ENCODE measurements at places on chromosomes 3 and 15.

- no peak for DNase-seq
Measured at GRCh38 chr3:33146791-33147445, 33.1 kb downstream of the CRTAP start.

DNA sequence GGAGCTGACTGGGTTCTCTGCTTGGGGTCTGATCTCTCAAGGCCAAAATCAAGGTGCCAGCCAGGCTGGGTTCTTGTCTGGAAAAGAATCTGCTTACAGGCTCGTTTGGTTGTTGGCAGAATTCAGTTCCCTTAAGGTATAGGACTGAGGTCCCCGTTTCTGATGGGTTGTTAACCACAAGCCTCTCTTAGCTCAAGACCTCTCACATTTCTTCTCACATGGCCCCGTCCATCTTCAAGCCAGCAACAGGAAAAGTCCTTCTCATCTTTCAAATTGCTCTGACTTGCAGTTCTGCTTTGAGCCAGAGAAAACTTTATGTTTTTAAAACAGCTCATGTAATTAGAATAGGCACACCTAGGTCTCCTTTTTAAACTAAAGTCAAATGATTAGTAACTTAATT is 20.4 kb downstream of the UACA start:
- DNase-seq = no peak

DNA sequence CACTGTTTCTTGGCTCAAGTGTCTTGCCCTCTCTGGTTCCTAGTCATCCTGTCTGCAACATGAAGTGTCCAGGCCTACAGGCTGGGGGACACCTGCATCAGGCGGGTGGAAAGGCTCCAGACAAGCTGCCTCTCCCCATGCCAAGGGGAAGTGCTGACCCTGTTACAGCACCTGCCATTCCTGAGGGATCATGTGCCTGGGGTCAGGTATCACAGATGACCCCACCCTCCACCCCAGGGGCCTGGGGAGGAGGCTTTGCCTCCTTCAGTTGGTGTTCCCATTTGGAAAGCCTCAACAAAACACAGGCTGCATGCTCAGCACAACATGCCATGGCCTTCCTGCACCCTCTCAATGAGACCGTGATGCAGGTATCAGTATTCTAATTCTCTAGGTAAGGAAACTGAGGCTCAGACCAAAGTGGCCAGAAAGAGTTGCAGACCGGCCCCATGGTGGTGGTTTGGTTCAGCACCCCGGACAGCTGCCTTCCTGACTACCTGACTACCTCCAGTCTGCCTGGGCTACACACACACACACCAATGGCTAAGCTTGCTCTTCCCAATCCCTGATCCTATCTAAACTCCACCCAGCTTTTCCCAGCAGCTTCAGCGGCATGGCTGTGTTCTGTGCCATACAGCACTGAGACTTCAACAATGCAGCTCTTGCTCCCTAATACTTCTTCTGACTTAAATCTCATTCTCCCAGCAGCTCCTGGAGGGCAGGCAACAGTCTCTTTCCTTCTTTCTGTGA is 69.7 kb upstream of the LINGO1 start:
- DNase-seq = no peak

DNA sequence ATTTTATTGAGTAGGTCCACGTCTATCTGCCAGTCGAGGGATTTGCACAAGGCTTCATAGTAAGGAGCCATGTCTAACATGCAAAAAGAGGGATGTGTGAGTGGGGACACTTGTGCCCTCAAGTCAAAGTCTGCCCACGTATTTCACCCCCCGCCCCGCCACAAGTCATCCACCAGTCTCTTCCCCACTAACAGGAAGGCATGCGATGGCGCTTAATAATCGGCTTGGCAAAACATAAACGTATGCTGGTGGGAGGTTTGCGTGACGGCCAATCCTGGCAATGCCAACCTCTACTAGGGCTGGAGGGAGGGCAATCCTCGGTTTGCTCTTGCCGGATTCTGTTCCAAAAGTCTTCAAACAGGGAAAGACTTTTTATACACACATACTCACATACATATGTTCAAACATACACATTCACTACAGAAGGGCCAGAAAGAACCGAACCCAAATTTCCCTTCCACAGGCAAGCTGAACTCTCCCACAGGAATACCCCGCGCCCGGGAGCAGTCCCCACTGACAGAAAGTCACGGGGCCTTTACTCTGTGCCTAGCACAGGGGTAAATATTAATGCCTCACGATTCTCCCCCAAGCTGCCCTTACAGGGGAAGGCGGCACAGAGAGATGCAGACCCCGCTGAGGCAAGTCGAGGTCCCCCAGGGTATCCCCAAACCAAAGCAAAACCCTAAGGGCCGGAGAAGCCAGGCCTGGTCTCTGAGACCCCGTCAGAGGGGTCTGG is 675 bp downstream of the PSMD6 start:
- DNase-seq = no peak

- no peak for DNase-seq
Measured at GRCh38 chr3:125123451-125124305, 67.9 kb upstream of the HEG1 start.

- no peak for DNase-seq
Measured at GRCh38 chr3:187264021-187264420, 27.5 kb downstream of the MASP1 start.

- no peak for DNase-seq
Measured at GRCh38 chr3:128395500-128396162, 71.1 kb downstream of the DNAJB8 start.

DNA sequence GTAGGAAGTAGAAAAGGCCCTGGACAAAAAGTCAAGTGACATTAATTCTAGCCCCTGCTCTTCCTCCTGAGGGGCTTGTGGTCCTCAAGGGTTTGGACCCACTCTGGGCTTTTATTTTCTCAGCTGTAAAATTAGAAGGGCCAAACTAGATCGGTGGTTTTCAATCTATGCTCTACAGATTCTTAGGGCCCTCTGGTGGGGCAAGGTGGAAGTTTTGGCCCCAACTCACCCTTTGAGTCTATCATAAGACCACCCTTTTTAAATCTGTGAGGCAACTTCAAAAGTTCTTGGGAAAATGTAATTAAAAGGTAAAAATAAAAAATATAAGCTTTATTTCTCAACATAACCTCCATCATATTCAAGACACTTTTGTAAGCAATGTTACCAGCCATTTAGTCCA is 25.6 kb upstream of the CFAP161 start:
- DNase-seq = no peak

DNA sequence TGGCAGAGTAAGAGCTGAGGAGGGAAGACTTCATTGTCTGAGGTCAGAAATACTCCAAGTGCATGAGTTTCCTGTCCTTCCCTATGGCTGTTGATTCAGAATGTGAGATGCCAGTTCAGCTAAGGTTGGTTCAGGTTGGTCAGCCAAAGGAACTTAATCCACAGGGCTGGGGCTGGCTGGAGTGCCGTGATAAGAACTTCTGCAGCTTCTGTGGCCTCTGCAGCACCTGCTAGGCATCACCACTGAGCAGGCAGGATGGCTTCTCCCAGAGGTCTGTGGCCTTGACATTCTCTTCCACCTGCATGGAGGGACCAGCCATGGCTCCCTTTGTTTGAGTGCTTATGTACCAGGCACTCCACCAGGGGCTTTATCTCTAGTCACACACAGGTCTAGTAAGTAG is 109.5 kb upstream of the PLXNA1 start:
- DNase-seq = no peak

- DNase-seq = no peak
Measured at GRCh38 chr3:158768361-158768787, 33.5 kb upstream of the MFSD1 start.

DNA sequence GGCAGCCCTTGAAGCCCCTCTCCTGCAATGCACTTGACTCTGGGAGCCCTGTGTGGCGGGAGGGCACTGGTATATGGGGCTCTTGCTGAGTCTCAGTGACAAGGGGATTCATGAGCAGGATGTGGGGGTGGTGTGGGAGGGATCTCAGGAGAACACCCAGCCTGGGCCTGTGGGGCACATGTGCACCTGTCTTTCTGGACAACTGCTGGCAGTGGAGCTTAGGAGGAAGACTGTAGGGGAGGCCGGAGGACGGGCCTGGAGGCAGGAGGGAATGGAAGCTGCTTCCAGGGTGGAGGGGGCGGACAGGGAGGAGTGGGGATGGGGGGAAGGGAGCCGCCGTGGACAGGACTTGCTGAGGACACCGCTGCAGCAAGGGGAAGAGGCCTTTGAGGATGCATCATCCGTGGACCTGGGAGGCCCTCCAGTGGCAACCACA is 10.8 kb upstream of the SNRPA1 start:
- no peak for DNase-seq

- no peak for DNase-seq
Measured at GRCh38 chr15:69143756-69144436, 16.5 kb upstream of the GLCE start.

GRCh38 chr3:169215461-169216352 is 447.8 kb downstream of the MECOM start:
- DNase-seq = no peak

DNA sequence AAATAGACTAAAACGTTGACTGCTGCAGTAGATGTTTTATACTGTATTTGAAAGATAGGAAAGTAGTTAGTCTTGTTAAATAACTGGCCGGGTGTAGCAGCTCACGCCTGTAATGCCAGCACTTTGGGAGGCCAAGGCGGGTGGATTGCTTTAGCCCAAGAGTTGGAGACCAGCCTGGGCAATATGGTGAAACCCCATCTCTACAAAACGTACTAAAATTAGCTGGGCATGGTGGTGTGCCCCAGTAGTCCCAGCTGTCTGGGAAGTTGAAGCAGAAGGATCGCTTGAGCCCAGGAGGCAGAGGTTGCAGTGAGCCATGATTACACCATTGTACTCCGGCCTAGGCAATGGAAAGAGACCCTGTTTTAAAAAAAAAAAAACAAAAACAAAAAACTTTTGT is 60.5 kb upstream of the ULK4 start:
- DNase-seq = no peak

DNA sequence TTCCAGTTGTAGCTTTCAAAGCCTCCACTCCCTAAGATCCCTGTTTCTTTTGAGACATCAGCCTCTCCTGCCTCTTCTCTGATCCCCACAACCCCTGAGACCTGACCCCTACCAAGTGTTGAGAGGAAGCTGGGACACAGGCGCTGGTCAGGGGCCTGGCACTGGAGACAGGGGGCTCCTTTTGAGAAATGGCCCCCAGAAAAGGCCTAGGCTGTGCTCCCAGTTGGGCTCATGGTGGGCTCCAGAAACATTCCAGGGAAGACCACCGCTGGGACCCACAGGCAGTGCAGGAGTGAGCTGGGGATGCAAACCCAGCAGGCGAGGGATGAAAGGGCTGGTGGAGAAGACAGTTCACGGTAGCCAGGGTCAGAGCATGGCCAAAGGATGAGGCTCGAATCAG is 16.6 kb downstream of the SSUH2 start:
- no peak for DNase-seq

GRCh38 chr15:83300826-83301225 is 16.4 kb upstream of the BNC1 start:
- DNase-seq = no peak

- DNase-seq = no peak
Measured at GRCh38 chr15:100973351-100974111, 54.4 kb downstream of the LRRK1 start.

DNA sequence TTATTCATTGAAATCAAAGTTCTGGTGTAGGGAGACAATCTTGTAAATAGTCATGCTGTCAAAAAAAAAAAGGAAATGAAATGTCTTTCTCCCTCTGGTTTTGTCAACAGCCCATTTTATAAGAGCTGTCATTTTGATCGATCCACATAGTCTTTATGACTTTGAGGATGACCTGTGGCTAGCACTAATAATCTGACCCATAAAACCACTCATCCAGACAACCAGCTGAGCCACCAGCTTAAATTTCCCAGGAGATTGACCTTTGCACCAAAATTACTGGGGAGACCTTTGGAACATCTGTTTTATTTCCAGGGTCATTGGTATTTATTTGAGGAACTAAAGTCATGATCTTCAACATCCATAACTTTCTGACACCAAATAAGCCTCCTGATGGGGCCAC is 98.5 kb upstream of the MME start:
- no peak for DNase-seq

- DNase-seq = no peak
Measured at GRCh38 chr15:23687143-23687470, at the start of gene NDN. NDN (minus strand) TSS chr15:23687305; CDS start chr15:23687217, 88 bp downstream.

- DNase-seq = no peak
Measured at GRCh38 chr3:14150491-14151230, 25.8 kb downstream of the TMEM43 start.

- DNase-seq = no peak
Measured at GRCh38 chr3:125443923-125444322, 68.8 kb upstream of the ZNF148 start.

DNA sequence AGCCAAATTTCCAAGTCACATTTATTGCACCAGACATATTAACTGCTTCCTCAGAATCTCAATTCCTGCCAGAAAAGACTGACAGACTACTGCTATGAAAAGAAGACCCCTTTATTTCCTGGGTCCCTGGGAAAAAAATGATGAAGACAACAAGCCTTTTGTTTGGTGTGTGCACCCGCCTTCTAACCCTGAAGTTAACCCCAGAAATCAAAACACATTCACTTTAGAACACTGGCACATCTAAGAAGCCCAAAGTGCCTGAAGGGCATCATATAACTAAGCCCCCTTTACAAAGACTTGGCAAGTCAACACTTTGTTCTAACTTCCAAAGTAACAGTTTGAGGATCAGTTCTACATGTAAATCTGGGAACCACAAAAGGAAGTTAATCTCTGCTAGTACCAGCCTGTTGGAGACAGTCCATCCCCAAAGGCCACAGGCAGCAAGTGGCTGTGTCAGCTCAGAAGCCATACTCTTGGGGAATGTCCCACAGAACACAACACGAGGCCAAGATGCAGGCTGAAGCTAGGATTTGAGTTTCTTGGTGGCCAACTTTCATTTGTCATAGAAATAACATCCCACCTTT is 16.3 kb upstream of the ATP1B3 start:
- DNase-seq = no peak

- no peak for DNase-seq
Measured at GRCh38 chr3:61664105-61664482, 102.7 kb downstream of the PTPRG start.

- no peak for DNase-seq
Measured at GRCh38 chr15:61133361-61133760, 95.7 kb downstream of the RORA start.

DNA sequence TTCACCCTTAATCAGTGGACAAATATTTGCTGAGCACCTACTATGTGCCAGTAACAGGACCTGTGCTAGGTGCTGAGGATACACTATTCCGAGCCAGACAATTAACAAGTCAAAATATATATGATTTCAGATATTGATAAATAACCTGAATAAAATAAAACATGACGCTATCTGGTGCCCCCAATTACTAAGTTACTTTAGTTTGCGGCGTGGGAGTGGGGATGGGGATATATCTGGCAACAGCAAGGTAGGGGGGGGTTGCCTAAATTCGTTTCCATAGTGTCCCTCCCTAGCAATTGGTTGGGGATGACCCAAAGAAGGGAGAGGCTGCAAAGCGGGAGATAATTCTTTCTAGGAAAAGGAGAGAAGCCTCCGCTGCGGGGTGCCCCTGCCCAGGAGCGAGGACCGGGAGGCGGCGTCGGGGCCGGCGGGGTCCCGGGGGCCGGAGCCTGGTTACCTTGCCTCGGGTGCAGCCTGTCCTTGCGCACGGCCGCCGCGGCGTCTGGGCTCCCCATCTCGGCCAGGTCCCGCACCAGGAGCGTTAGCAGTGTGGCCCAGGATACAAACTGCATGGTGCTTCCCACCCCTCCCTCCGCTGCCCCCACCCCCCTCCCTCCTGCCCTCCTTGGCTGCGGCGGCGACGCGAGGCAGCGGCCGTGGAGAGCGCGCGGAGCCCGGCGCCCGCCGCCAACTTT is 567 bp downstream of the ADAMTS9 start:
- no peak for DNase-seq

- DNase-seq = no peak
Measured at GRCh38 chr3:195085356-195086130, 185.4 kb downstream of the XXYLT1 start.

Measured in T follicular helper cell (primary cell).